ENCODE measurements at places on chromosomes 11 and 22.
A peak's percentile ranks its signal among the peaks of the same experiment; 100 is the strongest.

GRCh38 chr11:34416766-34417165 is 22.0 kb upstream of the CAT start:
- no peak for DNase-seq

GRCh38 chr11:129280027-129280811 is 88.1 kb upstream of the ARHGAP32 start:
- no peak for DNase-seq

- peak; percentile 16 for DNase-seq
Measured at GRCh38 chr11:68763926-68764657, 12.8 kb upstream of the TESMIN start.

DNA sequence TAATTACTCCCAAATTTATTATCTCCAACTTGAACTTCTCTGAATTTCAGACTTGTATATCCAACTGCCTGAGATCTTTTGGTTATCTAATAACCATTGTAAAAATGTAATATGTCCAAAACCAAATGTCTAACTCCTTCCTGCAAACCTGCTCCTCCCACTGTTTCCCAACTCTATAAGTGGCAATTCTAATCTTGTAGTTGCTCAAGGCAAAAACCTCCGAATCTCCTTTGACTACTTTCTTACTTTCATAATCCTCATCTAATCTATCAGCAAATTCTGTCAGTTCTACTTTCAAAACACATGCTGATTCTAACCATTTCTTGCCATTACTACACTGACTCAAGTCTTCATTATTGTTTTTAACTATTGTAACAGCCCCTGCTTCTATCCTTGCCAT is 55.7 kb downstream of the FAM168A start:
- DNase-seq: no peak

DNA sequence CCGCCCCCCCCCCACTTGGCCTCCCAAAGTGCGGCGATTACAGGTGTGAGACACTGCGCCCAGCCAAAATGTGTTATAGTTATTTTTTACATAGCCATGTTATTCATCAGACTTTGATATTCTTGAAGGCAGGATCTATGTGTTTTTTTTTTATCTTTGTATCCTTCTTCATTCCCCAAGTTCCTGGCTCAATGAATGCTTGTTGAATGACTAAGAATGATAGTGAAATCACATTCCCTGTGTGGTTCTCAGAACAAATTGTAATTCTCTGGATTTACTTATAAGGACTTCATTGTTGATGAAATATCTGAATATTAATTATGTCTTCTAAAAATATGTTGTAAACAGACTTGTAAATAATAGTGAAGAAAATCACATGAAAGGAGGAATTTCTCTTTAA is 33.5 kb downstream of the MMP7 start:
- DNase-seq: no peak

GRCh38 chr11:77082838-77083565 is 16.2 kb downstream of the CAPN5 start:
- DNase-seq: no peak

DNA sequence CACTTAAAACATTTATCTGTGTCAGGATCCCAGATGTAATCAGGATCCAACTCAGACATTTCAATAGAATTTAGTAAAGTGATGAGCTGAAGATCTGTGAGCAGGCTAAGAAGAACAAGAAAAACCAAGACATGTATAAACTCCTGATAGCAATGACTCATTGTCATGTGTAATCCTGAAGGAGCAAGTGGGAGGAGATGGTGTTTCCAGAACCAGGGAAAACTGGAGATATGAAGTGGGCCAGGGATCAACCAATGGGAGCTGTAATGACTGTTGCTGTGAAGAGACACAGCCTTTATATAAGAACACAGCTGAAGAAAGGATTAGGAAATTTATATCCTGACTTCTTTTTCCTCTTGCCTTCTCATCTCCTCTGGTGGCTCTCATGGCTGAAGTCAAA is 682.5 kb upstream of the ARHGAP42 start:
- no peak for DNase-seq

- peak; percentile 77 for DNase-seq
Measured at GRCh38 chr11:2186669-2187279, 15.2 kb upstream of the TH start.

GRCh38 chr11:17917556-17917955 is 95.3 kb downstream of the SERGEF start:
- no peak for DNase-seq

DNA sequence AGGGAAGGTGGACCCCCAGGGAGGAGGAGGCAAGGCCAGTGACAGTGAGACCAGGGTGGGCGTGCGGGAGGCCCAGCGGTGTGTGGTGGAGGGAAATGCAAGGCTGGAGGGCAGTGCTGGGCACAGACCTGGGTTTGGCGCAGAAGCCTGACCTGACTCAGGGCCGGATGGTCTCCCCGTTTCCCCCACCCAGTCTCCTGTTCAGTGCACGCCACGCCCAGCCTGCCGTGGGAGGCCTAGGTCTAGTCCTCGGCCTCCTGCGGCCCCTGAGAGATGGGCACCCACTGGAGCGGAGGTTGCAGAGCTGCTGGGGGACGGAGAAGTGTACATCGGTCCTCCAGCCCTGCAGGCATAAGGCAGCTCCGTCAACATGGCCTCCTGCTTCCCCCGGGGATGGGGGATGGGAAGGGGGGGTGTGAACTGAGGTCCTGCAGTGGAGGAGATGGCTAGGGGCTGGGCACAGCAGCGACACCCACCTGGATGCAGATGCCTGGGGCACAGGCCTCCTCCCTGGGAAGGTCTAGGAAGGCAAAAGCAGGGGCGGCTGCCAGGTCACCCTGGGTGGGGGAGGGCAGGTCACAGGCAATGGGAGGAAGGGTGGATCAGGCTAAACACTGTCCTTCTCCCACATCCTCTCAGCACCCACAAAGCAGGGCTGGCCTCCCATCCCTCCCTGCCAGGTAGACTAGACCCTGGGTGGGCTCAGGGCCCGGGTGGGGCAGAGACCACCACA is 15.9 kb downstream of the IL17REL start:
- DNase-seq: no peak

DNA sequence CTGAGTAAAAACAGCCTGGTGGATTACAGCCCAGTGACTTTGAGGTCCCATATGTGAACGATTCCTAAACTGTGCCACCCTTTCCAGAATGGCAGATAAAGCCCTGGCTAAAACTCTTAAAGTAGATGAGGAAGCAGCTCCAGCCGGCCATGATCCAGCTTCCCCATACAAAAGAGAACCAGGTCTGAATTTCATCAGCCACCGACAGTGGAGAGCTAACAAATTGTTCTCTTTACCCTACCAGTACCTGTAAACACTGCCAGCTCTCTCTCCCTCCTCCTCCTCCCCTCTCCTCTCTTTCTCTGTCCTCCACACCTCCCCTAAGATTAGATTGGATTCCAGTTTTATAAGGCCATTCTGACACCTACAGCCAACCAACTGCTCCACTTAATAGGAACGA is 176.9 kb downstream of the DSCAML1 start:
- DNase-seq: no peak

DNA sequence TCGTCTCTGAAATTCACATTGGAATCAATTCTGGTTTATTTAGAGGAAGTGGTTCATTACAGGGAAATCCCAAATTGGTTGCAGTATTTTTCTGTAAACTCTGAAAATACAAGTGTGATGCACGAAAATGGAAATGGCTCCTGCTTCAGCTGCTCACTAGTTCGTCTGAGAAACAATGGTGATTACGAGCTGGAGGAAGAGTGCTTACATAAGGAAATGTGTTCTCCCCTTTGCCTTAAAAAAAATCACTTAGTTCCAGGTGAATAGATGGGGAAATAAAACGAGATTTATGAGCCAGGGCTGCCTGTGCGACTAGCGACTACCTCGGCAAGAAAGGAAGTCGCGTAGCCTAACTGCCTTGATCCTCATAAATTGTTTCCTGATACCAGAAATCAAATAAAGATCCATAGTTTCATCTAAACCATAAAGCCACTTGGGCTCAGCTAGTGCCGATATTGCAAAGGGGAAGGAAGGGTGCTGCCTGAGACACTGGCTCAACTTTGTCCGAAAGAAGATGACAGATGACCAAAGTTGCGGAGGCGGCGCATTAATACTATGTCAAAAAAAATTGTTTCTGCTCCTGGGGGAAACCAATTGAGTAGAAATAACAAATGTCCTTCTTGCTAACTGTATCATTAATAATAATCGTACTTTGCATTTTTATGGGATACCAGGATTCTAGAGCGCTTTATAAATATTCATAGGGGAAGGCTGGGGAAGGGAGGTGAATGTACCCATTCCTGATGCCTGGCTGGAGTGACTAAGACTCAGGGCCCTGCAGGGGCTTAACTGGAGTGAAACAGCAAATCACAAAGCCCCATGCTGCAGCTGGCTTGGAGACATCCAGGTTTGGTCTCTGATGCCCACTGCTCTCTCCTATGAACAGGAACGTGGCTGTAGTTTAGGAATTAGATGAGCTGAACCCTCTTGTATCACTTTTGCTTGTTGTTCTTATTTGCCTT is 185.7 kb downstream of the BLID start:
- no peak for DNase-seq

- DNase-seq: no peak
Measured at GRCh38 chr11:69155302-69156234, at the start of gene SMIM38. TSS of gene SMIM38 (plus strand) at chr11:69155935. CDS start at chr11:69157847, 1,912 bp downstream.

DNA sequence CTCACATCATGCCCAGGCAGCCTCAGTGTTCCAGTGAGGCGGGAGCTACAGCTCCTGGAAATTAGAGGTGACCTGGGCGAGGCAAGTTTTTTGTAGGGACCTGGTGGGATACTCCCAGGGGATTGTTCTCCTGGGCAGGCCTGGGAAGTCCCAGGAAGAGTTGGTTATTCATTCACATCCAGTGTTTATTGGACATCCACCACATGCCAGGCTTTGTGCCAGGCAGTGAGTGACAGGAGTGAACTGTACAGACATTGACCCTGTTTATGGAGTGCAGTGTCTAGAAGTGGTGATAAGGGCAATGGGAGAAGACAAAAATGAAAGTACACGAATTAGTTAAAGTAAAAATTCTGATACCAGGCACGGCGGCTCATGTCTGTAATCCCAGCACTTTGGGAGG is 29.4 kb downstream of the YWHAH start:
- no peak for DNase-seq

- no peak for DNase-seq
Measured at GRCh38 chr11:2566223-2567025, 121.6 kb downstream of the KCNQ1 start.

- no peak for DNase-seq
Measured at GRCh38 chr11:116576526-116576925, 196.3 kb downstream of the BUD13 start.

- peak; percentile 1 for DNase-seq
Measured at GRCh38 chr11:92399705-92400104, 175.1 kb downstream of the FAT3 start.

GRCh38 chr22:45231293-45231692 is 9.4 kb downstream of the KIAA0930 start:
- DNase-seq: no peak

GRCh38 chr11:73152861-73153483 is 10.9 kb upstream of the FCHSD2 start:
- DNase-seq: peak; percentile 94

GRCh38 chr11:126115816-126116331 is 53.2 kb upstream of the CDON start:
- no peak for DNase-seq

DNA sequence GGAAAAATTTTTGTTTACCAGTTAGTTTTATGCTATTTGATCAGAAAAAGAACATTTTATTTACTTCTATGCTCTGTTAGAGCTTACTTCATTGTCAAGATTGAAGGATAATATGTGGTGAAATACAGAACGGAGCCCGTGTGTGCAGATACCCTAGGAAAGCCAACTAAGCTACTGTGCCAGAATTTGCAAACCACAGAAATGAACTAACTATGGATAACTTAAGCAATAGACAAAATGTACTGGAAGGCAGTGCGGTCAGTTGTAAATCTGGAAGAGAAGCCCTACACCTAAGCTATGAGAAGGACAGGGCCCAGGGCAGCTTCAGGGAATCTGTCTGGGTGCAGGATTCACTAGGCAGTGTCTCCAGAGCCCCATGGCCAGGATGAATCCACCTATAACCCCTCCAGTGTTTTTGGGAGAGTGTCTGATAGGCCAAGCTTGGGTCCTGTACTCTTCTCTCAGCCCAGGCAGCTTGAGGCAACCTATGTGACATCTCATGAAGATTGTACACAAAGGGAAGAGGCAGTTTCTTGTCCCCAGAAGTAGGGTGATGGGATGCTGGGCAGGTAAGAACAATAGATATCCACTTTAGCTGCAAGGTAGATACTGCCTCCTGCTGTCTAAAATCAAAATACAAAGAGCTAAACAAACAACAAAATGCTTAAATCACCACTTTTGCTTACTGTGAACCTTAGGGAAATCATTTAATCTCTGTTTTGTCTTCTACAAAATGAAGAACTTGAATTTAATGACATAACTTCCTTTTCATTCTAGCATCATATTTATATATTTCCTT is 12.1 kb downstream of the MMP7 start:
- DNase-seq: no peak

DNA sequence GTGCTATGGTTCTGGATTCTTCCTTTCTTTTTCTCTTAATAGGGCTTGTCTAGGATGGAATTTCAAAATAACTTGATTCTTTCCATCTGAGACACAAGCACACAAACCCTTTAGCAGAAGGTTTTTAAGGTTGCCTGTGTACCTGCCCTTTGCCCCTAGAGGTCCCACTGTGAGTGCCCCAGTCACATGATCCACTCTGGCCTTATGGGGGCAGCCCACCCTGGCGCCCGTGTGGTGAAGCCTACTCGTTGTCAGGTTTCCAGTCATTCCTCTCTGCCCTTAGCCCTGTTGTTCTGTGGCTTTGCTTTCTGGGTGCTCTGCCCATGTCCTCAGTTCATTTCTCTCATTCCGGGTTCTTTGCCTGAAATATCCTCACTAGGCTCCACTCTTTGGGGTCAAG is 51.8 kb downstream of the ZNRF3 start:
- DNase-seq: no peak

DNA sequence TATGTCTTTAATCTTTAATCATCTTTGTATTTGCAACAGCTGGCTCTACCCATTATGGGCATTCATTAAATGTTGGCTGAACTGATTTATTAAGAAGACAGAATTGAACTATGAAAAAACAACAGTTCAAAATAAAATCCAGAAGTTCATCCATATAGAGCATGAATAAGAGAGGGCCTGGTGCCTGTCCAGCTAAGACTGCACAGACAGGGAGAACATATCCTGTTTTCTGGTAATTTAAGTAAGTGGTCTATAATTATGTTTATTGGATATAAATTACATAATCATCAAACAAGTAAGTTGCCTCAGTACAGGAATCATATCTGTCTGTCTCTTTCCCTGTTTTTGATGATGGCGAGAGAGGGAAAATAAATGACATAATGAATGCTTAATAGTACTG is 137.2 kb downstream of the RBFOX2 start:
- no peak for DNase-seq

- DNase-seq: no peak
Measured at GRCh38 chr22:35335936-35336781, 36.5 kb downstream of the TOM1 start.

- DNase-seq: no peak
Measured at GRCh38 chr11:72844356-72844755, 30.1 kb downstream of the ATG16L2 start.

GRCh38 chr11:70538641-70539359 is 140.5 kb downstream of the CTTN start:
- DNase-seq: no peak

DNA sequence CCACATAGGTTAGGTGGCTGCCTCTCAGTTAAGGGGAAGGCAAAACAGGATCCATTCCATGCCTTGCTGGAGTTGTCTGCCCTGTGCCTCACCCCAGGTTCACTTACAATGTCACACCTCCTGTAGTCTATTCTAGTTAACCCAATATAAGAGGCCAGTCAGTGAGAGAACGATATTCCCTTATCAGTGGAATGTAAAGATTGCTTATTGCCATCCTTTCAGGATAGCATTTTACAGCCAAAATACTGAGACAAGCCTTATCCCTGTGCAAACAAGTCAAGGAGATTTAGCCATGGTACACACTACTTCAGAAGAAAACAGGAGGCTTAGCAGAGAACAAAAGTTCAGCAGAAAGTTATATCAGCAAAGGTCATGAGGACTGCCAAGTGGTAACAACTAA is 5.5 kb downstream of the CYP2R1 start:
- DNase-seq: no peak
